ENCODE measurements at places on chromosomes 6 and 20. TPM values are rescaled to one million over a fixed set of nuclear protein-coding genes. Genes with fewer than 3 reads are reported as not detected.

GRCh38 chr6:35402136-35402855, 49.8 kb upstream of the FANCE start:
- no peak for DNase-seq

- DNase-seq, result peak; percentile 51
Measured at GRCh38 chr20:17854307-17854903, 114.2 kb downstream of the SNX5 start.

Gene BCAS4
- 2.7 TPM for total RNA-seq

GRCh38 chr20:24445510-24446170, 23.8 kb upstream of the SYNDIG1 start:
- DNase-seq, result no peak

DNA sequence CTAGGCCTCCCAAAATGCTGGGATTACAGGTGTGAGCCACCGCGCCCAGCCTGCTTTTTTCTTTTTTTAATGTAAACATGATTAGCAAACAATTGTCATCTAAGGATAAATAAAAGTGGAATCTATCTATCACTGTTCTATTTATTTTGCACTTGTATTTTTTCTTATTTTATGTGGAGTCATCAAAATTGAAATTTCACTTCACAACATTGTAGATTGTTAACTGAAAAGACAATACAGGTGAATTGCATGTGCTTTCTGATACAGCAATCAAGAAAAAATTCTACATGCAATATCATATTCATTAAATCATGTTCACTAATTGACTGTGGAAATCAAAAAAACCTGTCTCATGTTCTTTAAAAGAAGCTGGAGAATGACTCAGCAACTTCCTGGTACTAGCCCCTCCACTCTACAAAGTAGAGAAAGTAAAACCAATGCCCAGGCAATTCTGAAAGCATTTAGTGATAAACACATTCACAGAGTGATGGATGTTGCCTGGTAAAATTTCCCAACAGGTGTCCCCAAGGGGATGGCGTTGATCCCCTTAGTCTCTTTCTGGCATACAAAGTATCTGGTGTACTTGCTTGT, 10.7 kb upstream of the RFX6 start:
- DNase-seq, result no peak

Gene TPBG
- total RNA-seq, result 101 TPM

DNA sequence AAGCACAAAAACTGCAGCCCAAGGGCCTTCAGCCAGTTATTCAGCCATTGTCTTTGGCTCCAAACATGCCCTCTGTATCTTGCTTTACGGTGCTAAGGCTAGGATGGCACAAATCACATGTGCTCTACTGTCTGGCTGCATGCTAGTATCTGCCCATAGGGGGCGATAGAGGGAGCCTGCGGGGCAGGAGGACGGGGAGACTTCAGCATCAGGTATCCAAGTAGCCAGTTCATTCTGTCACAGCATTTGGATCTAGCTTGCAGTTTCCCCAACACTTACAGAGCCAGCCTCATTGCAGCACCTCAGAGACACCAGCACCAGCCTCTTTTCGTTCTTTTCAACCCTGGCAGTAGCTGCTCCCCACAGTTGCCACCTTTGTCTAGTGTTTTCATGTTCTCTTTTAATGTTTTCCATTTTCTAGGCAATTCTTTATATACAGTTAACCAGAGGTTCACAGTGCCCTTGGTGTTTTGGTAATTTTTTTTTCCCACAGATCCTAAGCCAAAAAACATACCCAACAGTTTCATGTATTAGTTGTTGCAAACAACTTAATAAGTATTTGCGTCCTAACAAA, 705.9 kb downstream of the PTPRT start:
- no peak for DNase-seq

DNA sequence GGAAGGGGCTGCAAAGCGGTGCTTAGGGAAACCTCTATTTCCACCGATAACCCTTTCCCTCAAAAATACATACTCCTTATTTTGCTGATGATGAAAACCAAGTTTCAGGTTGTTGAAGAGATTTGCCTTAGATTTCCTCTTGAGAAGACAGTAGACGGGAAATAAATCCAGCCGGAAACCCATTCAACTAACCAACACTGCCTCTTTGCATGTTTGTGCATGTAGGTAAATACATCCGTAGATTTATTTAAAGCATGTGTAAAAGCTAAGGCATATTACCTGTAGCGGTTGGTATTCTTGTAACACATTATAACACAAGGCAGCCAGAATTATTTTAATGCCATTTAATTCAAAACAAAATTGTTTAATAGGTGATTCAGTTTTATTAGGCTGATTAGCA, 136.3 kb upstream of the SLC22A23 start:
- no peak for DNase-seq

DNA sequence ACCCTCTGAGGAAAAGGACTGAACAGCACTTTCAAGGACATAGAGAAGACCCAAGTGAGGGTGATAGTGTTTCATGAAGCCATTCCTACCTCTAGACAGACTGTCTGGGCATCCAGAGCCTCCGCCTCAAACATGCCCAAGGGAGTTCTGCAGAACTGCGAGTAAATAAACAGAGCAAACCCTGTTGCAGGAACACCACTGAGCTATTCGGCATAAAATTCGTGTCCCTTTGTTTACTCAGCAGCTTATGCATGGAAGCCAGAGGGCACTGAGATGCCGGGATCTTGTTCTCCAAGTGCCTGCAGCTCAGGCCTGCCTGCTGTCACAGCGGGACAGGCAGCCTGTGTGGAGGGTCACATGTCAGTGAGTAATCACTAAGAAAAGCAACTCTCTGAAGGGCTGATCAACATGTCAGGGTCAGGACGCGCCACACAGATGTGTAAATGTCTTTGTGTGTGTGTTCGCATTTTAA, 164.9 kb upstream of the HEY2 start:
- DNase-seq, result no peak

Gene FKBP1C
- 0.33 TPM for total RNA-seq

GRCh38 chr6:168136622-168137021, 57.6 kb upstream of the FRMD1 start:
- no peak for DNase-seq

Gene RFX6
- total RNA-seq, result not detected

GRCh38 chr20:50185426-50185825, 5.2 kb upstream of the CEBPB start:
- DNase-seq, result no peak

Gene SLC35A1
- total RNA-seq, result 17.1 TPM

DNA sequence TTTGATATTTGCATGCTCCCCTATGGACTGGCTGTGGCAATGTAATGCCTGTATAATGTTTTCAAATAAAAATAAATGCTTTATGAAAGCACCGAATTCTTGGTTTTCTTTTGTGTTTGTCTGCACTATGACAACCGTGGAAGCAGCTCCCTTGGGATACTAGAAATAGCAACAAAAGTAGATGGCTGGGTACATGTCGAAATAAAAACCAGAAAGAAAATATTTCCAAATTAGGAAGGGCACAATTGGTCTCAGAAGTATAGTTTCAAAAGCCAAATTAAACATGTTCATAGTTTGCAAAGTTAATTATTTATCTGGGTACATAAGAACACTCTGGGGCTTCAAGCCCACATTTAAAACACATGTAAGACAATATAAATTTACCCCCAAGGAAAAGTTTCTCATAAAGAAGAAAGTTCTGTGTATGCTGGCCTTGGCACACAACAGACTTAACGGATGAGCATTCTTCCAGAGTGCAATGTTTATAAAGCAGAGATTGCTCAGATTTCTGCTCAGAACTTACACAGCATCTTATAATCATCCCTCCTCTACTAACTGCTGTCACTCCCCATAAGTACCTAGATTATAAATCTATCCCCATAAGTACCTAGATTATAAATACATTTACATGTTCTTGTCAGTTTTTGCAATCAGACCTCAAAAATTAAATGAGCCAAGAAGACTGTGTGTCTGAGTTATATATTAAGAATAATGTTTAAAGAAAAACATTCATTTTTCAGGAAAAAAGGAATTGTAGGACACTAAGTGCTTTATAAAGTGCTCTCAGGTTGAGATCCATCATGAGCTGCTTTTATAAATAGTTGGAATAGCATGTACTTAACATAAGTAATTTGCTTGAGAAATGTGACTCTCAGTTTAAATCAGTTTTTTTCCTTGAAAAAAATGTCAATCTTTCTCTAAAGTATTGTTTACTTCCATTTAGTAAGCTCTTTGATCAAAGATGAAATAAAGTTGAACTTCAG, 230.2 kb upstream of the PLN start:
- no peak for DNase-seq

Gene PARD6B
- 1.4 TPM for total RNA-seq

GRCh38 chr6:44737341-44737740, 349.8 kb downstream of the CDC5L start:
- DNase-seq, result no peak

DNA sequence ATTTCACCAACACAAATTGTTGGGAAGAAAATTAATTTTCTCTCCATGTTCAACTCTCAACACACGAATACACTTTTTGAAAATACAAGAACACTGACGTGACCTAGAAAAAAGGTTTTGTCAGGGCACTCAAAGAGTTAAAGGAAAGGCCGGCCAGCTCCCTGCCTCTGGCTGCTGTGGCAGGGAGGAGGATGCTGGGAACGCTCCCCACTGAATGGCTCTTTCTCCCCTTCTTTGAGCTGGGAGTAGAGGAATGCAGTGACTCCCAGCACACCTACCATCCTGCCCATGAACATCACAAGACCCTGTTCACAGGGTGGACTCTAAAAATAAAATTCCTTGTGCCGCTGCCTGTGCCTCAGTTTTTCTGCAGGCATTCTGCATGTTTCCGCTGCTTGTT, 47.0 kb downstream of the MAP3K5 start:
- no peak for DNase-seq

Gene CFAP61
- 0.18 TPM for total RNA-seq

Gene MAP3K4
- total RNA-seq, result 20.9 TPM

Gene DAAM2
- total RNA-seq, result 3.4 TPM

- DNase-seq, result peak; percentile 92
Measured at GRCh38 chr6:154510144-154510905, at the start of gene CNKSR3. Gene CNKSR3, minus strand, starts transcription at chr6:154510685. Its CDS starts 571 bp downstream, at chr6:154510114.

DNA sequence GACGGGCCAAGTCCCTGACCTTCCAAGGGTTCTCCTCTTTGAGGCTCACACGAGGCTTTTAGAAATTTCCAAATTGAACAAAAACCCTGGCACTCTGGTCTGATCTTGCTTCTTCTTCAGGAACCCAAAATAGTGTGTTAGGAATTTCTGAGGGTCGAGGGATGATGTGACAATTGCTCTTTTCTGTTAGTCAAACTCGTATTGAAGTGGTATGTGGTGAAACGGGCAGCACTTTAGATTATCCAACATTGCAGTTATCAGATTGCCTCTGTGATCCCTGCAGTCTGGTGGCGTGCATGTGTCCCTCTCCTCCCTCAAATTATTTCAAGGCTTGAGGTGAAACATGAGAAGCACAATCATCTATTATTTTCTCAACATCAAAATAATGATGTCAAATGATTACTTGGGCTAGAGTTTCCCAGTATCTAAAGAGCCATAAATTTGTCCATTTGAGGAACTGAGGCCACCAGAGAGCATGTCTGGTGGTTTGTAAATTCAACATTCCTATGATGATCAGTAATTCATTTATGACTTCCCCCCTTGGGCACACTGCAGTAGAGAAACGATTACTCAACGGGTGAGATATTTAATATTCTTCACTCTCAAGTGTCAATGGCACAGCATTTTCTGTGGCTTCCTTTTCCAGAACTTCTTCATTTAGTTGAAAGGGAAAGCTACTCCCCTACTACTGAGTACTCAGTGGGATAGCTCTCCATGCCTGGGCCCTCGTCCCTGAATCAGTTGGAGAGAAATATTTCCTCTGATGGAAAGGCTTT, 308.6 kb upstream of the MAP3K7 start:
- no peak for DNase-seq

Gene MYO6
- total RNA-seq, result 16.4 TPM

- no peak for DNase-seq
Measured at GRCh38 chr6:27532820-27533538, 60.1 kb upstream of the ZNF184 start.

Gene COMMD7
- total RNA-seq, result 49.3 TPM

DNA sequence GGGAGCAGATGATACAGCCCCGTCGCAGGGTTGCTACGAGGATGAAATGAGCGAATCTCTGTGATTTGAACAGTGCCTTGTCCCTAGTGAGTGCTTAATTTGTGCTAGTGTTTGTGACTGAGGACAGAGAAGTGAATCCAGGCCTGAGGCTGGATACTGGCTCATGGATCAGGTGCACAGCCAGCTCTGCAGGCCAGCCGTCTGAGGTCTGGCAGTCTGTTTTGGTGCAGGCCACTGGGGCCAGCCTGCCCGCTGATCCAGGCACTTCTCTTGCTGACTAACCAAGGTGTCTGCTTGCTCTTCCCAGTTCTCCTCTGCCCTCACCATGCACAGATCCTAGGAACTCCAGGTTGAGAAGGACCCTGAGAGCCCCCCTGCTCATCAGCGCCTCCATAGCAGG, 181.0 kb downstream of the LRFN2 start:
- DNase-seq, result no peak

GRCh38 chr6:160042014-160042773, 73.3 kb downstream of the IGF2R start:
- DNase-seq, result peak; percentile 84

DNA sequence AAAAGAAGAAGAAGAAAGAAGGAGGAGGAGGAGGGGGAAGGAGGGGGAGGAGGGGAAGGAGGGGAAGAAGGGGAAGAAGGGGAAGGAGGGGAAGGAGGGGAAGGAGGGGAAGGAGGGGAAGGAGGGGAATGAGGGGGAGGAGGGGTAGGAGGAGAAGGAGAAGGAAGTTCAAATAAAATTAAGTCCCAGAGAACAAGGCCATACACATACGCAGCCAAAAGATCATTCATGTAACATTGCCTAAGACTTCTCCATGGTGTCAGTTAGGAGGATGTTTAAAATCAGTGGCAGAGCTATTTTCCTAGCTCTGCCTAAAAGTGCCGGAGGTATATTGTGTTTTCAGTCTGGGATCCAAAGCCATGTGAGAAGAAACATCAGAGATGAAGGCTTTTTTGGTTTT, 75.8 kb downstream of the PLCB4 start:
- no peak for DNase-seq

- no peak for DNase-seq
Measured at GRCh38 chr20:63175038-63175895, 40.7 kb downstream of the YTHDF1 start.

DNA sequence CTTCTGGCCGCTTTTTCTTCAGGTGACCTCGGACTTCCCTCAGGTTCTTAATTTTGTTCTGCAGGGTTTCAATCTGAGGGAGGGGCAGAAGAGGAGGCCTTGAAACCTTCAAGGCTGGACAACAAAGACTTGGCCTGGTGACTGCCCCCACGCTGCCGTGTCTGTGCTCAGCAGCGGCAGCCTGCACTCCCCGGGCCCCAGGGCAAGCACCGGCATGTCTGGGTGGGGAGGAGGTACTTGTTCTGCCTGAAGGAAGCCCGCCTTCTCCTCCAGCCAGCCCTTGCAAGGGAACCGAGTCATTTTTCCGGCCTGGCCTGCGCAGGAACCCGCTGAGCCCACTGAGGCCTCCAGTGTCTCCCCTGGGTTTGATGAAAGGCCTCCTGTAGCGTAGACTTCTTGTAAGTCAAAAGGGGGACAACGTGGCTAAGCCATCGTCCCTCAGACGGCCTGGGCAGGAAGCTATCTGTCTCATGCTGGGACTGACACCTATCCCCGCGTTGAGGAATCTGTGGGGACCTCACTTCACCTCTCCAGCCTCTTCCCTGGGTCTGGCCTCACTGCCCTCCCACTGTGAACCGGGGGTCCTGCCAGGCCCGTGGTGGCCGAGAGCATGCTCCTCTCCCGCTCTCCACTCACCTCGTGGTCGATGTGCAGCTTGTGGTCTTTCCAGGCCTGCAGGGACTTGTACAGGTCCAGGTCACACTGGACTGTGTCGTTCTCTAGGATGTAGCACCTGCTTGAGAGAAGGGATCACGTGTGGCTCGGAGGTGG, 119.9 kb downstream of the SULF2 start:
- no peak for DNase-seq
